ENCODE measurements at places on chromosomes 13 and 19.

DNA sequence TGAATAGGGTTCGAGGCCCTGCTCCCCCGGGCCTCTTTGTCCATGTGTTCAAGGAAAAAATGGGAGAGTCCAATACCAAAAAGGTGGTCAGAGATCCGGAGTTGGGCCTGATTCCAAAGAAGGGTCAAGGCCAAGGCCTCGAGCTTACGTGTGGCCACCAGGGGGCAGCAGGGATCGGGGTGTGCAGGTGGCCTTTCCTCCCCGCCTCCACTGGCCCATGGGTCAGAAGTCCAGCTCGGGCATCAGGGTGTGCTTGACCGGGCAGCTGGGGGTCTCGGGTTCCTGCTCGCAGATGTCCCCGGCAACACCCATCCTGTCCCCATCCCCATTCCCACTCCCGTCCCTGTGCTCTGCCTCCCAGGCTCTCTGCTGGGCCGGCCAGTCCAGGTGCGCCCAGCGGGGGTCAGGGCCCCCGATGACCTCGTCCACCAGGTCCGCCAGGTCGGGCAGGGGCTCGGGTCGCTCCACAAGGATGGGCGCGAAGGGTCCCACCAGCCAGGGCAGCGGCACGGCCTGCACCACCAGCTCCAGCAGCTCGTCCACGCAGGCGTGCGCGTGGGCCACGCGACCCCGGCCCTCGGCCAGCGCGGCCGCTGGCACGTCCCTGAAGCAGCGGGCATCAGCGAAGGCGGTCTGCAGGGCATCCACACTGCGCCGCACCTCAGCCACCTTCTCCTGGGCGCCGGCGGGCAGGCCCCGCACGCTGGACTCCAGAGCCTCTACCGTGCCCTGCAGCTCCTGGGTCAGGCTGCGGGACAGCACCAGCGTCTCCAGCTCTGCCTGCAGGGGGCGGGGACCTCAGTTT is 5.2 kb upstream of the PLIN4 start:
- no peak for DNase-seq

DNA sequence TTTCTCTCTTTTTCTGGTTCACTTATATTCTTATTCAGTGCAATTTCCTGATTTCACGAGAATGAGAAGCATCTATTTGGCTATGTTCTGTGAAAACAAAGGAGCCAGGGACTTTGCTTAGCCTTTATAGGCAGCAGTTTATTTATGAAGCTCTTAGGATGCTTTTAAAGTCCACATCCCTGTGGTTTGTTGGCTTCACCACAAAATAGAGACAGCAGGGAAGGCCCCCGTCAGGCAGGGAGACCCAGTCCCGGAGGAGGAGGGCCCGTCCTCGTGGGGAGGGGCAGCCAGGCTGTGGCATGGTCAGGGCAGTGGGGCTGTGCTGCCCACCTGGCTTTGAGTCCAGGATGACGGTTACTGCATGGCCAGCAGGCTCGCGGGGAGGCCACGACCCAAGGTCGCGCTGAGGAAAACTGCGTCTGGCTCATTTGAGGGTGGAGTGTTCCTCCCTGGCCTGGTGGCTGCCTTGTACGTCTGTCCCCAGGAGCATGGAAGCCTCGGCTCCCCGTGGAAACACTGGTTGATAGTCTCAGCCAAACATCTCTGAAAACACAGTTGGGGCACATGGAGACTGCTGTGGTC is 92.7 kb downstream of the ATP11A start:
- no peak for DNase-seq

GRCh38 chr13:101869553-101869952 is 417.1 kb downstream of the ITGBL1 start:
- no peak for DNase-seq

- no peak for DNase-seq
Measured at GRCh38 chr13:51305271-51305967, 34.1 kb upstream of the SERPINE3 start.

DNA sequence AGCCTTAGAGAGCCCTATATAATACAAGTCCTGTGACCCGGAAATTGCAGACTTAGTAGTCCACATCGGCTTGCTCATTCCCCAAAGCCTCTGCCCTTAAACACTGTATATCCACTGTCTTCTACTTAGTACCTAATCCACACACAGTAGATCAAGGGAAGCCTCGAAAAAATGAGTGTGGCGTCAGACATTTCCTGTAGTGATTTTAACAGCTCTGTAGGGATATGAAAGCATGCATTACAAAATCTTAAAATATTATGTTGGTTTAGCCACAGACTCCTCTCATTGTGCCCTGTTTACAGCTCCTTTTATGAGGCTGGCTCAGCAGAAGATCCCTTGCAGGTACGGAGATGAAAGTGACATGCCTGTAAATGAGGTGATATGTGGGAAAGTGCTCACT is 416.3 kb downstream of the LIG4 start:
- DNase-seq: no peak

- DNase-seq: no peak
Measured at GRCh38 chr19:279231-279630, 12.0 kb downstream of the PLPP2 start.

DNA sequence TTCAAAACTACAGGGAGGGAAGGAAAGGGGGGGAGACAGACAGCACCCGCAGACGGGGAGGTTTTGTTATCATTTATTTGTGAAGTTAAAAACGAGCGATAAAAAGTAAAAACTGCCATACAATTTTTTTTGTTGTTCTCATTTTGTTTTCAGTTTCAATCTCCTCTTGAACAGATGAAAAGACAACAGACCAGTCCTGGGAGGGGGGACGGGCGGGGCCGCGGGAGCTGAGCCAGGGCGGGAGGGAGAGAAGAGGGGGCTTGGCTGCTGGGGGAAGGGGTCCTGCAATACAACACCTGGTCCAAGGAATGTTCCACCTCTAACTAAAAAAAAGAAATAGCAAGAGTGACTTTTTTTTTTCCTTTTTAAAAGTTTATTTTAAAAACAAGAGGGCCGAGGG is 11.3 kb downstream of the KHSRP start:
- no peak for DNase-seq

DNA sequence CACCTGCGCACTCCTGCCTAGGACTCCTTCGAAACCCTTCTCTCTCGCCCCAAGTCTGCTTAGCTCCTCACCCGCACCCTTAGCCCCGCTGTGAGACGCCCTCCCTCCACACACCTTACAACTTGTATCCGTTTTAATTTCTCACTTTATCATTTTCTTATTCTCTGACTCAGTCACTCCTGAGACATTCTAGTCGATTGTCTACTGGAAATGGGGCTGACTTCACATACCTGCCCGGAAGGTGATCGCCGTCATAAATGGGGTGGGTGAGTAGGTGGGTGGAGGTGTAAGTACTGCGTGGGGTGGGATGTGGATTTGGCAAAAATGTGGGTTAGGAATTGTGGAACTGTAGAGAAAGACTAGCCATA is 714 bp downstream of the NDFIP2 start:
- DNase-seq: peak; percentile 2

- DNase-seq: no peak
Measured at GRCh38 chr19:42110658-42111057, 21.6 kb downstream of the POU2F2 start.

DNA sequence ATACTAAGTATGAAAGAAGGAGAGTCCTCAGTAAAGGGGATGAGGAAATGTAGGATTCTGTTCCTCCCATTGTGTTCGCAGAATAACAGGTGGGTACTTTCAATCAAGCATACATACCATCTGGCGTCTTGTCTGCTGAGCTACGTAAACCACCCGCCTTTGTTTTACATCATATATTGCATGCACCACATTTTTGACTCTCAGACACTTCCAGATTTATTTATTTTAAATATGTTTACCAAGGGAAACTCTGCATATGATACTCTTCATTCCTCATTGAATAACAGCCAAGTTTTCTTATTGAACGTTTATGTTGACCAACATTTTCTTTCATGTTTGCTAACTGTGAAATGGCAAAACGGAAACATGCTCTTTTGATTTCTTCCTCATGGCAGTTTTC is 174.1 kb downstream of the FGF14 start:
- no peak for DNase-seq

DNA sequence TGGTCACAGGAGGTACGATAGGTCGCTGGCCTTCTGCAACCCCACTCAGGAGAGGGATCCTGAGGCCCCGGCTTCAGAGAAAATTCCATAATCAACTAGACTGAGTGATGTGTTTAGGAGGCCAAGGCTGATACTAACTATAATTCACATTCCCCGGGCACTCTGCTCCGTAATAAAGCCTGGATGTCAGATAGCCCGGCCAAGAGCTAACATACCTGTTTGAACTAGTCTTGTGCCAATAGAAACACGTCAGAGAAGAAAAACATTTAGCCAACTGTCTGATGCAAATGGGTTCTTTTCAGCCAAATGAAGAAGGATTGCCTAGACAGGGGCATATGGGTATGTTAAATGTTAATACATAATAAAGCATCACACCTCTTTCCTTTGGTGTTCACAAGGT is 204.2 kb downstream of the TSHZ3 start:
- DNase-seq: no peak

DNA sequence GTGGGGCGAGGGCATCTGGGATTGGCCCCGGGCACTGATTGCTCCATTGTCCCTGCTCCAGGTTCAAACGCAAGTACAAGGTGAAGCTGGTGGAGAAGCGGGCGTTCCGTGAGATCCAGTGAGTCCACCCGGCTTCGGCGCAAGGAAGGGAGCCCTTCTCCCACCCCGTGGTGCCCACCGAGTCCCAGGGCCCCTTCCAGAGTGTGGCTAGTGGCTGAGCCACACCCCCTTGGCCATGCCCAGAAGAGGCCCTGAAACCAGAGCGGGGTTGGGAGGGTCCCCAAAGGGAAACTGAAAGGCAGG is 11.2 kb downstream of the NOP53 start:
- no peak for DNase-seq

DNA sequence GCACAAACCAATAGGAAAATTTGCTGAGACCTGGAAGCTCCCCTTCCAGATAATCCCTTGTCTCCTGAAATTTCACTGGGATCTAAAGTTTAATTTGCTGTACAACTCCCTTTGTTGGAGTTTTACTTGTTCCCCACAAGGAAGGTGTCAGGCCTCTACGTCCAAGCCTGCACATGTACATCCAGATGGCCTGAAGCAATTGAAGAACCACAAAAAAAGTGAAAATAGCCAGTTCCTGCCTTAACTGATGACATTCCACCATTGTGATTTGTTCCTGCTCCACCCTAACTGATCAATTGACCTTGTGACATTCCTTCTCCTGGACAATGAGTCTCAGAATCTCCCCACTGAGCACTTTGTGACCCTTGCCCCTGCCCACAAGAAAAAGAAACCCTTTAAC is 716.0 kb upstream of the PCDH20 start:
- no peak for DNase-seq

- DNase-seq: no peak
Measured at GRCh38 chr19:41533671-41534215, 42.2 kb upstream of the CEACAM21 start.

GRCh38 chr13:22332416-22332815 is 661.5 kb downstream of the FGF9 start:
- DNase-seq: no peak

- no peak for DNase-seq
Measured at GRCh38 chr19:30361721-30362120, 10.5 kb upstream of the ZNF536 start.

DNA sequence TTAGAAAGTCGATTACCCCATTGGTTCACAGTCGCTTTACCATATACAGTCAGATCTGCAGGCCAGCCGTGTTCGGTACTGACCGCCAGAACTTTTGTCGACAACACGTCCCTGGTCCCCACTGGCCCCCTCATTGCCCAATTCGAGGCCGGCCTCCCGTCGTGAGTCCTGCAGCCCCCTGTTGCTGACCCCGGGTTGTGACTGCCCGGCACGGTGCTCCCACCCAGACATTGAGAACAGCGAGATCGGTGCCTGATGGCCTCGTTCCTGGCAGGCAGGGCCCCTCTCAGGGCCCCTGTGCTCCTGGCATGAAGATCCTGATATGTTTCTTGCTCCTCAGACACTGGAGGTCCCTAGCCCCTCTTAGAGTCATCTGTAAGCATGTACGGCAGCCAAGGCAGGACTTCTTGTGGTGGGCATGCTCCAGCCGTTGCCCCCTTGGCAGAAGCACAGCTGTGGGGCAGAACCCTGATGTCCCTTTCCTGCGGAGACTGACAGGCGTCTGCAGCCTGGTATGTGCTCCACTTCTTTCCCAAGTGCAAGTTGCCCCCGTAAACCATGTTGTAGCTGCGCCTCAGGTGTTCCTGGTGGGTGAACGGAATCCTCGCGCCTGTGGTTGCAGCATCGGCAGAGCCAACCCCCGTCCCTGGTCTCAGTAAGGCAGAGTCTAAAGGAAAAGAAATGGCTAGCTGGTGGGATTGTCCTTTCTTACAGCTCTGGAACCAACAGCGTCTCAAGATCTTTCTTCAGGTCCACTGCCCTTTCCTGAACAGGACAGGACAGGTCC is 123.2 kb upstream of the SPACA7 start:
- DNase-seq: no peak

DNA sequence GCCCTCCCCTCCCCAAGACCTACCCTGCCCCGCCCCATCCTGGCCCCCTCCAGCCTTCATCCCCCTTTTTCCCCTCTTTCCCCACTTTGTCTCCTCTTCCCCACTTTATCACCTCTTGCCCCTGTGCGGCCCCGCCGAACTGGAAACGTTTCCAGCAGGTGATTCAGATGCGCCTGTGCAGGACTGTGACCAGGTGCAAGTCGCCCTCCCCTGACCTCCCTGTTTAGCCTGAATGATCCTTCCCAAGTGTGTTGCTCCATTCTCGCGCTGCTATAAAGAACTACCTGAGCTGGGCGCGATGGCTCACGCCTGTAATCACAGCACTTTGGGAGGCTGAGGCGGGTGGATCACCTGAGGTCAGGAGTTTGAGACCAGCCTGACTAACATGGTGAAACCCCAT is 25.9 kb downstream of the ZNF791 start:
- DNase-seq: no peak

DNA sequence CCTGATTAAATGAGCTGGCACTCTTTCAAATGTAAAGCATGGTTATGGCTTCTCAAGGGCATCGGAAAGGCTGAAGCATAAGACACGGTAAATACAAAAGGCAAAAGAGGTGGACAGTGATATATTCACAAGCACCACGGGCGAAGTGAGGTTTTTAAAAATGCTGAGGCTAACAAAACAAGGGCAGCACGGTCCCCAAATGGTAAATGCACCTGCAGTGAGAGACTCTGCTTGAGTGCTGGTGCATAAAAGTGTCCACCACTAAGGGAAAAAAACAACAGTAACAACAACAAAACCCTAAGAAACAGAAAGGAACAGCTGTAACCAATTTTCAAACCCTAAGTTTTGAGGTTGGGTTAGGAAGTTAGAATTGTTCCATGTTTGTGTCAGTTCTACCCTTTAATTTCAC is 234.9 kb downstream of the PCDH9 start:
- DNase-seq: no peak

- no peak for DNase-seq
Measured at GRCh38 chr13:50793026-50793425, 50.5 kb downstream of the DLEU7 start.

DNA sequence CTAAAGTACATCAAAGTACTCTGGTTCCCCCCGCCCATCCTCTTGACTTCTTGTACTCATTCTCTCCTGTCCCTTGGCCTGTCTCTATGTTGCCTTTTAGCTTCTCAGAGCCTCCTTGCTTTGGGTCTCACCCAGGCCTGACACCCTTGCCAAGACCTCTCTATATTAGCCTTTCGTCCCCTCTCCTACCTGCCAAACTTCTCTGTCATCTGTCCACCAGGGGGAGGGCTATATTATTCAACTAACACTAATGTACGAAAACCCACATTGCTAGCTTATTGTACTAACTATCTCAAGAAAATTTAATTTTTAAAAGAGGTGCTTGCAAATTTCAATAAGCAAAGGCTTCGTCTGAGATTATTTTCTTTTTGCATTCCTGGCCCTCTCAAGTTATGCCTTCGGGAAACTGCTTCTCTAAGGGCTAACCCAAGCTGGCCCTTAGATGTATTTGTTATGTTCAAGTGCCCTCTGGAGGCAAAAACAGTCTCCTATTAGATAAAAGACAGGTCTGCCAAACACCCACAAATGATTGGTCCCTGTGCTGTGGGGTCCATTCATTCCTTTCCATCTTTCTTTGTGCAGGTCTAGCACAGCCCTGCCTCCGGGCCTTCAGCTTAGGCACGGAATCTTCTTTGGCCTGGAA is 6.3 kb upstream of the MRPS31 start:
- no peak for DNase-seq
